ENCODE measurements at places on chromosomes 3 and 15.

DNA sequence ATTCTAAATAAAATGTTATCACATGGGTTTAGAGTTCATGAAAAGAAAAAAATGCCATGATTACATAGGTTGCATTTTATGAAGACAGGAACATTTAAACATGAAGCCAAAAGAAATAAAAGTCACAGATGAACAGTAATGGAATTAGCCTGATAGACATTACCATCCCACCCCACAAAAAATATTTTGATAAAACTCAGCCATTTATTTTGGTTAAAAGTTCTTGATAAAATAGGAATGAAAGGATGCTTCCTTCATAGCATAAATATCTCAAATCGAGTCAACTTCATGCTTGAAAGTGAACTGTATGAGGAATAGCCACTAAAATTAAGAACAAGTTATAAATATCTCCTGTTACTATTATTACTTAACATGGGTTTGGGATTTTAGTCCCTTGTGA lies 101.9 kb upstream of the TMC3 start:
- DNase-seq, result no peak

GRCh38 chr15:52462806-52463360 lies 65.8 kb downstream of the MYO5A start:
- DNase-seq, result no peak

GRCh38 chr15:34853001-34853758 lies 57.8 kb upstream of the ACTC1 start:
- DNase-seq, result no peak

GRCh38 chr3:31878231-31878838 lies 102.7 kb downstream of the OSBPL10 start:
- DNase-seq, result no peak

- no peak for DNase-seq
Observed at GRCh38 chr3:152531717-152532116, 263.0 kb downstream of the MBNL1 start.

DNA sequence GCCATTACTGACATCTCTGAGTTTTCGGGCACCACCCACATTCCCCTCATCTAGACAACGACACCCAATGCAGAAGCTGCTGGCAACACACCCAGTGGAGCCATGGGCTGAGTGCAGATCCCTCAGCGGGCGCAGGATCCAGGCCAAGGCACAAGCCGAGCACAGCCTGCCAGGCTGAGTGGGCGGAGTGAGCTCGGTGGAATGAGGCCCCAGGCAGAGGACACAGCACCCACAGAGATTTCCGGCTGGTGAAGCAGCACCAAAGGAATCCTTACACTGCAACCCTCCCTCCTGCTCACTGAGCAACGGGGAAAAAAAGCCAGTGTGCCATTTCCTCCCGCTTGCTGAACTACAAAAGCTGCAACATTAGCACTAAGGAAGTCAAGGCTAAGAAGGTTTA lies 34.3 kb downstream of the ZMAT3 start:
- DNase-seq, result peak; percentile 55

GRCh38 chr3:177466074-177466473 lies 268.8 kb upstream of the TBL1XR1 start:
- DNase-seq, result no peak

DNA sequence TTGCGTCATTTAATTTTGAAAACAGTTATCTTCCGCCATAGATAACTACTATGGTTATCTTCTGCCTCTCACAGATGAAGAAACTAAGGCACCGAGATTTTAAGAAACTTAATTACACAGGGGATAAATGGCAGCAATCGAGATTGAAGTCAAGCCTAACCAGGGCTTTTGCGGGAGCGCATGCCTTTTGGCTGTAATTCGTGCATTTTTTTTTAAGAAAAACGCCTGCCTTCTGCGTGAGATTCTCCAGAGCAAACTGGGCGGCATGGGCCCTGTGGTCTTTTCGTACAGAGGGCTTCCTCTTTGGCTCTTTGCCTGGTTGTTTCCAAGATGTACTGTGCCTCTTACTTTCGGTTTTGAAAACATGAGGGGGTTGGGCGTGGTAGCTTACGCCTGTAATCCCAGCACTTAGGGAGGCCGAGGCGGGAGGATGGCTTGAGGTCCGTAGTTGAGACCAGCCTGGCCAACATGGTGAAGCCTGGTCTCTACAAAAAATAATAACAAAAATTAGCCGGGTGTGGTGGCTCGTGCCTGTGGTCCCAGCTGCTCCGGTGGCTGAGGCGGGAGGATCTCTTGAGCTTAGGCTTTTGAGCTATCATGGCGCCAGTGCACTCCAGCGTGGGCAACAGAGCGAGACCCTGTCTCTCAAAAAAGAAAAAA lies 1.2 kb downstream of the B2M start:
- DNase-seq, result peak; percentile 72

DNA sequence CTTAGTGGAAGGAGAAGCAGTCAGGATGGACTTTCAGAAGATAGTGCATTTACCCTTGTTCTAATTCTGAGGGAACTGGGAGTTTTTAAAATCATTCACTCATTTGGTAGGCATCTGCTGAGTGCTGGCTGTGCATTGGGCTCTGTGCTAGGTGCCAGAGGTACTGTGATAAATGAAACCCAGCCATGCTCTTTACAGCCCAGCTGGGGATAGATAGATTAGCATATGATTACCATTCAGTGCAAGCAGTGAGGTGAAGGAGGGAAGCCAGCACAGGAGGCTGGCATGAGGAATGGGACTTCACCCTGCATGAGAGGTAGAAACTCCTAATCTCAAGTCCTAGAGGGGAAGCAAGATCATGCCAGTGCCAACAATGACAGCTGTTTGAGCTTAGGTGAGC lies 361.9 kb upstream of the TRIM42 start:
- no peak for DNase-seq

- DNase-seq, result no peak
Observed at GRCh38 chr3:12618426-12618825, 45.5 kb downstream of the RAF1 start.

GRCh38 chr3:39065197-39065596 lies 13.4 kb downstream of the WDR48 start:
- peak; percentile 12 for DNase-seq

DNA sequence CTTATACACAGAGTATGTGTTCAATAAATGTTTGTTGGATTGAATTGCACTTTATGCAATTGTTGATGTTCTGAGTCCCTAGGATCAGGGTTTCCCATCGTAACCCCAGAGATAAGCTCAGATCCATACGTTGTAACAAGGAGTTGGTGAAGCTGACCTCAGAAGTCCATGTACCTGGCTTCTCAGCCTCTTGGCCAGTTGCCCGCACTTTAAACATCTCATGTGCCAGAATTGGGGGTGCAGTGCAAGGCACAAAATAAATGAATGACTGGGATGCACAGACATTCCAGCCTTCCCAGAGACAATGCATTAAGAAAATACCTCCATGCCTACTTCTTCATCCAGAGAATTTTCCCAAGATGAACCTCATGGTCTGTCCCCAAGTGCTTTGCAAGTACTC lies 142.9 kb upstream of the IL12A start:
- DNase-seq, result no peak

DNA sequence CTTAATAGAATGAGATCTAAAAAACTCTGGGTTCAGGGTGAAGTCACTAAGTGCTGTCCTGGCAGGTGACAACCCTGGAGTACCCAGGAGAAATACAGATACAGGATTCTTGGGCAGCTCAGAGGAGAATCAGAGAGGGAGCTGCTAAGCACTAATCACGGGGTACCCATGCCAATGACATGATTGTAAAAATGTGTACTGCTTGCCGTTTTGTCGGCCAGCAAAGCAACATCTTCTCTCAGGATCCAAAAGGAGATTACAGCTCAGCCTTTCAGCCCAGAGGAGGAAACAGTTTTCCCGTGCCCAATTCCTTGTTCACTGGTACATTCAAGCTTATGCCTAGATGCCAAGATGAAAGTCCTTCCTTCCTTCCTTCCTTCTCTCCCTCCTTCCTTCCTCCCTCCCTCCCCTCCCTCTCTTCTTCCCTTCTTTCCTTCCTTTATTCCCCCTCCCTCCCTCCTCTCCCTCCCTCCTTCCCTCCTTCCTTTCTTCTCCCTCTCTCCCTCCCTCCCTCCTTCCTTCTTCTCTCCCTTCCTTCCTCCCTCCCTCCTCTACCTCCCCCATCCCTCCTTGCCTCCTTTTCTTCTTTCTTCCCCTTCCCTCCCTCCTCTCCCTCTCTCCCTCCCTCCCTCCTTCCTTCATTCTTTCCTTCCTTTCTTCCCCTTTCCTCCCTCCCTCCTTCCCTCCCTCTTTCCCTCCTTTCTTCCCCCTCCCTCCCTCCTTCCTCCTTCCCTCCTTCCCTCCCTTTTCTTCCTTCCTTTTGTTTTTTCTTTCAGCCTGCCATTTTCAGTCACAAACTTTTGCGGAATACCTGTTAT lies 4.1 kb upstream of the MINAR1 start:
- no peak for DNase-seq

DNA sequence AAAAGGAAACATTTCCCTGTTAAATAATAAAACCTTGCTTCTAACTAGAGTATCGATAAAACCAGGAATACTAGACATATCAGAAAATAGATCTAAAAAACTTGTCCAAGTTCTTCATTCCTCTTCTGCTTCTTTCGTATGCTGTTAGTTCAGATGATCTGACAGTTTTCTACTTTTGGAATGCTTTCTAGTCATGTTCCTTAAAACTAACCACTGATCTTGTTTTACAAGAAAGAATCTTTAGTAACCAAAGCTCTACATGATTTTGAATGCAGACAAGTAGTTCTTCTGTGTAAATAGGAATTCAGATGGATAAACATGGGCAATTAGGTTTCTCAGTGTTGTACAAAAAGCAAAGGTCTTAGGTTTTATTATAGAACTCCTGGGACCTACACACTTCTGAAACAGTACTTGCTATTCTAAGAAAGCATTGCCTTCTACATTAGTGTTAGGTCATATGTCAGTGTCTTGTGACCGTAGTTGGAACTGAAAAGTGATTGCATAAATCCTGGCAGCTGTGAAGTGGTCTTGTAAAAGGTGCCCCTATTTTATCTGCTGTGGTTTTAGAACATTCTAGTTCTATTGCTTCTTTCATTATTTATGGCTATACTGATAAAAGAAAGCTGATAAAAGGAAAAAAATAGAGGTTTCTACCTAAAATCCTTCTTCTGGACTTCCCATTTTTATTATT lies 40.7 kb downstream of the SNRK start:
- DNase-seq, result no peak

DNA sequence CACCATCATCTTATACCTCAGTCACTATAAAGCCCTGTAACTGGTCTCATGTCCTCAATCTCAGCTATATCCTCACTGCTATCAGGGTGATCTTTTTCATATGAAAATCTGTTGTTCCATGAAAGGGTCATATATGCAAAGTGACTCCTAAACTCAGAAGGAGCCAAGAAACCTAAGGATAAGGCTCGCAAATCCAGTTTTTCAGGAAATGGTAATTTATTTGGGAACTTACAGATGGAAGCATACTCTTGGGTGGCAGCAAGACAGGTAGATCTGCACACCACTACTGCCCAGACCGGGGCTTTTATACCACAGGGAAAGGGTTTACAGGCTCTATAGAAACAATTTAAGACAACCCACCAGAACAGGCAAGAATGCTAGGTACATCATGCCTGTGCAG lies 272.3 kb downstream of the UBE2E2 start:
- DNase-seq, result no peak

DNA sequence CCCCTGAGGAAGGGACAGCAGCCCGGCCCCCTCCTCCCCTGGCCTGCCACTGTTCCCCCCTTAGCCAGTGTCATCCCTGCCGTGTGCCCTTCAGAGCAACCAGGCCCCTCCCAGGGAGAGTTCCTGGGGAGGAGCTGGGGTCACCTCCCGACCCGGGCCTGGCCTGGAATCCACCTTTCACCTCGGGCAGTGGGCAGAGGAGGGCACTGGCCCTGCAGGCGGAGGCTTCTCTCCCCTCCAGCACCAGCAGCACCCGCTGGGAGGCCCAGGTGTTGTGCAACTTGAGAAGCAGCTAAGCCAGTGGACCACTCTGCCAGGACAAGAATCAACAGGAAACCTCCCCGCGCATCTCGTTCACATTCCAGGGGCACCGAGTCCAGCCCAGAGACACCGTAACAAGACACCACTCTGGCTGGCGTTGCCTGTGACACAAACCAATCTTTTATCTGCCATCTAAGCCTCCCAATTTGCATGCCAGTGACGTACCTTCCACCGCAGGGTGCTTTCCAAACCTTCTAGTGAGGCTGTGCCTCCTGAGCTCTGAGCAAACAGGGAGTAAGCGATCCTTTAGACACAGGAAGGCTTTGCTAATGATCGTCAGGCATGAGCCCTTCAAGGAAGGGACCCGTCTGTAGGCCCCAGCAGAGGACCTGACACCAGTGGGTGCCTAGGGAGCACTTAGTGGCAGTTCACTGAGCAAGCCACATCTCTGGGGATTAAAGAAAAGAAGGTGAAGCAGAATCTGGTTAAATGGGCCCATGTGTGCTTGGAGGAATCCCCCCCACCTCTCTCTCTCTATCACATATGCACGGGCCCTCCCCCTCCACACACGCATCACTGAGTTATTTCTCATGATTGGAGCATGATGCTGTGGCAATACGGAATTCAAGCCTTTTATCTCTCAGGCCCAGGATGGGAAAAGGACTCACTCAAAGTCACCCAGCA lies 98.9 kb upstream of the TLE3 start:
- DNase-seq, result no peak

DNA sequence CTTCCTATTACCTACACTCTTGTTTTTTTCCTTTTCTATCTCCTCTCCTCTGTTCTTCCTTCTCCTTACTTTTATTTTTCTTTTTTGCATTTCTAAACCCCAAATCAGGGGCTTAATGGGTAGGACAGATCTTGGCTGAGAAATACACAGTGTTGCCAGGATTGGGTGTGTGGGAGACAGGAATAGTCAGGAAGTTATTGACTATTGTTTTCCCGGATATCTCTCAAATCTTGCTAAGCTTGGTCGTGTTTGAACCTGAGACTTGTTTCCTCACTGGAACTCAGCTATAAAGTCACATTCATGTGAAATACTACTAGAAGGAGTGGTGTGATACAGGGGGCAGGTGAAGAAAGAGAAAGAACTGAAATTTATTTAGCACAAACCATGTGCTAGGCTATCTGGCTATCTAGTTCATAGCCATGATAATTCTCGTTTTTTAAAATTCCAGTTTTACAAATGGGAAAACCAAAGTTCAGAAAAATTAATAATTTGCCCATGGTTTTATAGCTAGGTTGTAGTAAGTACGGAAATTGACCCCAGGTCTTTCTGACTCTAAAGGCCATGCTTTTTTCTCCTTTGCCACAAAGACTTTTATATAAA lies 343.2 kb upstream of the UMPS start:
- DNase-seq, result no peak

Measured in activated naive CD4-positive, alpha-beta T cell treated with anti-CD3 and anti-CD28 coated beads, Interleukin-2, amount 50 U/mL, for 16 hours (primary cell).